ENCODE measurements at places on chromosomes 1 and 21. TPM values are rescaled to one million over a fixed set of nuclear protein-coding genes. Genes with fewer than 3 reads are reported as not detected.

GRCh38 chr1:247387096-247387495, 28.9 kb upstream of the NLRP3 start:
- no peak for DNase-seq
- no peaks in the 10 kb centered on the region for H3K27me3 ChIP-seq
- H3K36me3 ChIP-seq, result no peaks in the 10 kb centered on the region
- H3K27ac ChIP-seq, result no peak overlapping the region
- H3K4me3 ChIP-seq, result no peak overlapping the region

- H3K4me3 ChIP-seq, result no peak overlapping the region
- peaks cover 8% of the 10 kb centered on the region for H3K27me3 ChIP-seq
- H3K4me1 ChIP-seq, result peaks cover 5% of the 10 kb centered on the region
- DNase-seq, result no peak
- no peak overlapping the region for H3K27ac ChIP-seq
Measured at GRCh38 chr1:167441222-167441621, 77.1 kb downstream of the CD247 start.

DNA sequence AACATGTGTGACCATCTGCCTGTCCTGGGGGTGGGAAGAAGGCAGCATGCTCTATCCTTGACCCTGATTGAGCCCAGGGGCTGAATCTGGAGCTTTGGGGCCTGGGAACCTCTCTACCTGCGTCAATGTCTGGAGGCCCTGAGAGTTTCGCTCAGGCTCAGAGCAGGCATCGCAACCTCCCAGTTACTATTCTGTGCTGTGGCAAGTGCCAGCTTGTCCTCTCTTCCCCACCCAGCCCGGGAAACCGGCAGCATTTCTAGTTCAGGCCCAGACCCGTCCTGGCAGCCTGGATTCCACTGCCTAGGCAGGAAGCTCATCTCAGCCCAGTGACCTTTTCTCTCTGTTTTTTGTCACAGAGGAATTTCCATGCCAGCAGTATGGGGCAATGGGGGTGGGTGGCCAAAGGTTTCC, 10.0 kb upstream of the IRF6 start:
- no peak overlapping the region for H3K27ac ChIP-seq
- DNase-seq, result no peak
- H3K36me3 ChIP-seq, result no peaks in the 10 kb centered on the region

DNA sequence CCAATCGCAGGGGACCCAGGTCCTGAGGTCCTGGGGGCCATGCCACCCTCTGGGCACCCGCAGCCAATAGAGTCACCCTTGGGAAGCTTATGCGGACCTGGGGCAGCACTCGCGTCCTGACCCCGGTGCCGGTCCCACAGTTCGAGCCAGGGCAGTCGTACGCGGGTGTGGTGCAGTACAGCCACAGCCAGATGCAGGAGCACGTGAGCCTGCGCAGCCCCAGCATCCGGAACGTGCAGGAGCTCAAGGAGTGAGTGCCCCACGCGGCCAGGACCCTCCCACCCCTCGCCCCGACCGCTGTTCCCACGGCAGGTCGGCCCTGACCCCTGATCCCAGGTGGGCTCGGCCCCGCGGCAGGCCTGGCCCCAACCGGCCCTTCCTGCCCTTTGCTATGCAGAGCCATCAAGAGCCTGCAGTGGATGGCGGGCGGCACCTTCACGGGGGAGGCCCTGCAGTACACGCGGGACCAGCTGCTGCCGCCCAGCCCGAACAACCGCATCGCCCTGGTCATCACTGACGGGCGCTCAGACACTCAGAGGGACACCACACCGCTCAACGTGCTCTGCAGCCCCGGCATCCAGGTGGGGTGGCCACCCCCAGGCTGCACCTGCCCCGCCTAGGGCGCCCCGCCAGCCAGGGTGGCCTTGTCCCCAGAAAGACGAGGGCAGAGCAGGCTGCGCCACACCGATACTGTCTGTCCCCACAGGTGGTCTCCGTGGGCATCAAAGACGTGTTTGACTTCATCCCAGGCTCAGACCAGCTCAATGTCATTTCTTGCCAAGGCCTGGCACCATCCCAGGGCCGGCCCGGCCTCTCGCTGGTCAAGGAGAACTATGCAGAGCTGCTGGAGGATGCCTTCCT, 20.5 kb downstream of the COL6A1 start:
- H3K36me3 ChIP-seq, result peaks cover 5% of the 10 kb centered on the region
- no peaks in the 10 kb centered on the region for H3K27me3 ChIP-seq
- H3K27ac ChIP-seq, result no peak overlapping the region
- DNase-seq, result no peak

- H3K4me1 ChIP-seq, result no peaks in the 10 kb centered on the region
- no peaks in the 10 kb centered on the region for H3K27me3 ChIP-seq
- DNase-seq, result no peak
- H3K36me3 ChIP-seq, result no peaks in the 10 kb centered on the region
- H3K4me3 ChIP-seq, result no peak overlapping the region
Measured at GRCh38 chr1:35727434-35728040, 8.9 kb upstream of the C1orf216 start.

DNA sequence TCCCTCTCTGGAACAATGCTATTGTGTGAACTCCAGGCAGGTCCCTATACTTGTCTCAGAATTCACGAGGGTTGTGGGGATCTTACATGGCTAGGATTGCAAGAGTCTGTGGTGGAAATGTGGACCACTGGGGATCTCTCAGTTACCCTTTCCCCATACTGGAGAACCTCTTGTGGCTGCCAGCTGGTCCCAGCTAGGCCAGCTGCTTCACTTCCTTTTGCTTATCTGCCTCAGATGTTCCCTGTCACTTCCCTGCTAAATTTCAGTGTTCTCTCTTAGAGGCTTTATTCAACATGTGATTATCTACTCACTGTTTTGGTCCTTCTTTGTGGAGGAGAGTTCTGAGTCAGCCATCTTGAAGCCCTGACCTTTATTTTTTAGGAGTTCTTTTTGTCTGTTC, 75.9 kb upstream of the SAMD13 start:
- H3K4me1 ChIP-seq, result no peaks in the 10 kb centered on the region
- H3K36me3 ChIP-seq, result no peaks in the 10 kb centered on the region
- no peak for DNase-seq
- H3K27ac ChIP-seq, result no peak overlapping the region

DNA sequence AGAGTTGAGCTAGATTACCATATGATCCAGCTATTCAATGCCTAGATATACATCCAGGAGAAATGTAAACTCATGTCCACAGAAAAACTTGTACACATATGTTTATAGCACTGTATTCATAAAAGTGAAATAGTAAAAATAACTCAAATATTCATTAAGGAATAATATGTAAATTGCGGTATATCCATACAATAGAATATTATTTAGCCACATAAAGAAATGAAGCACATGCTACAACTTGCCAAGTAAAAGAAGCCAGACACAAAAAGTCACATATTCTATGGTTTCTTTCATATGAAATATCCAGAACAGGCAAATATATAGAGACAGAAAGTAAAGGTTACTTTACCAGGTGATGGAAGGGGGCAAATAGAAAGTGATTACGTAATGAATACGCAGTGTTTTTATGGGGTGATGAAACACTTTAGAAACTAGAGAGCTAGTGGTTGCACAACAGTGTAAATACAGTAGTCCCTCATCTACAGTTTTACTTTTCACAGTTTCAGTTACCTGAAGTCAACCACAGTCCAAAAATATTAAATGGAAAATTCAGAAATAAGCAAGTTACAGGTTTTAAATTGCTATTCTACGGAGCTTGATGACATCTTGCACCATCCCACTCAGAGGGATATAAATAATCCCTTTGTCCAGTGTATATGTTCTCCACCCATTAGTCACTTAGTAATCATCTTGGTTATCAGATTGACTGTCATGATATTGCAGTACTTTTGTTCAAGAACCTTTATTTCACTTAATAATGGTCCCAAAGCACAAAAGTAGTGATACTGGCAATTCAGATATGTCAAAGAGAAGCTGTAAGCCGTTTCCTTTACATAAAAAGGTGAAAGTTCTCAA, 62.3 kb downstream of the ZNF644 start:
- peaks cover 4% of the 10 kb centered on the region for H3K36me3 ChIP-seq
- peaks cover 2% of the 10 kb centered on the region for H3K4me1 ChIP-seq
- no peaks in the 10 kb centered on the region for H3K27me3 ChIP-seq
- H3K27ac ChIP-seq, result no peak overlapping the region
- peak; percentile 49 for DNase-seq

GRCh38 chr1:95941121-95941798, 707.2 kb downstream of the RWDD3 start:
- DNase-seq, result no peak
- no peaks in the 10 kb centered on the region for H3K36me3 ChIP-seq
- H3K27me3 ChIP-seq, result no peaks in the 10 kb centered on the region
- no peak overlapping the region for H3K27ac ChIP-seq
- no peak overlapping the region for H3K4me3 ChIP-seq

- H3K4me3 ChIP-seq, result no peak overlapping the region
- DNase-seq, result no peak
- H3K27me3 ChIP-seq, result no peaks in the 10 kb centered on the region
- no peaks in the 10 kb centered on the region for H3K36me3 ChIP-seq
Measured at GRCh38 chr1:154859151-154859785, 10.8 kb downstream of the KCNN3 start.

GRCh38 chr1:154574716-154575115, 7.1 kb downstream of the CHRNB2 start:
- H3K4me3 ChIP-seq, result no peak overlapping the region
- H3K27me3 ChIP-seq, result peaks cover 10% of the 10 kb centered on the region
- DNase-seq, result no peak
- no peak overlapping the region for H3K27ac ChIP-seq

Gene GSTM1
- total RNA-seq, result not detected

Gene LCK
- not detected for total RNA-seq

Gene HTR6
- total RNA-seq, result not detected

Gene GCSAML
- total RNA-seq, result 0.14 TPM

Gene ATP6V0B
- total RNA-seq, result 202 TPM

Gene CELA3A
- total RNA-seq, result not detected
